ENCODE measurements at places on chromosomes 6 and 20.

DNA sequence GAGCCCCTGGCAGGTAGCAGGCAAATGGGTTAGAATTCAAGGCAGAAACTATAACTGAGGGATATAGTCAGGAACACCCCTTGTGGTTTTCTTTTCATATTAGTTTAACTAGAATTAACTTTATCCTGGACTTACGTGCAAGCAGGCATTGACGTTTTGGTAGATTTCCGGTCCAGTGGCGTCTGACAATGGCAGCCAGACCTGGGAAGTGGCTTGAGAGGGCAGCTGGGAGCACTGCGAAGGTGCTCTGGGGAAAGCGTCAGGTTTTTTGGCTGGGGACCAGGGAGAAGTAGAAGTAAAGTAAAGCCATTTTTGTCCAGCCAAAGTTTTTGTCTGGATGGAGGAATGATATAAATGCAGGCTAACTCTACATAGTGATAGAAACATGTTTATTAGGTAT lies 8.4 kb upstream of the ACSS1 start:
- no peak for DNase-seq

DNA sequence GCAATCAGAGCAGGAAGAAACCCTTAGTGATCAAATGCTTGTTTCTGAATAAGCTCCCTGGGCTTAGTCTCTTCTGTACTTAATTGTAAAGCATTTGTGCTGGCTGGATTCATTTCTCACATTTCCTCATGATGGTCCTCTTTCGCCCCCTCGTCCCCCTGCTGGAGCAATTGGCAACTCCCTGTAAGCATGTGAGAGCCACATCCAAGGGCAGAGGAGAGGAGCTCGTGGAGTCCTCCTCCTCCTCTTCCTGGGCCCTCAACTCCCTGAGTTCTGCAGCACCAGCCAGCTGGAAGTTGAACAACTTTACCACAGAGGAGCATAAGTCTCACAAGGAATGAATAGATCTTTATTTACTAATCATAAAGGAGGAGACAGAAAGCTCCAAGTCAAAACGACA lies 12.6 kb downstream of the ANKEF1 start:
- DNase-seq, result no peak

- DNase-seq, result no peak
Observed at GRCh38 chr20:15236812-15237211, 899.4 kb upstream of the FLRT3 start.

DNA sequence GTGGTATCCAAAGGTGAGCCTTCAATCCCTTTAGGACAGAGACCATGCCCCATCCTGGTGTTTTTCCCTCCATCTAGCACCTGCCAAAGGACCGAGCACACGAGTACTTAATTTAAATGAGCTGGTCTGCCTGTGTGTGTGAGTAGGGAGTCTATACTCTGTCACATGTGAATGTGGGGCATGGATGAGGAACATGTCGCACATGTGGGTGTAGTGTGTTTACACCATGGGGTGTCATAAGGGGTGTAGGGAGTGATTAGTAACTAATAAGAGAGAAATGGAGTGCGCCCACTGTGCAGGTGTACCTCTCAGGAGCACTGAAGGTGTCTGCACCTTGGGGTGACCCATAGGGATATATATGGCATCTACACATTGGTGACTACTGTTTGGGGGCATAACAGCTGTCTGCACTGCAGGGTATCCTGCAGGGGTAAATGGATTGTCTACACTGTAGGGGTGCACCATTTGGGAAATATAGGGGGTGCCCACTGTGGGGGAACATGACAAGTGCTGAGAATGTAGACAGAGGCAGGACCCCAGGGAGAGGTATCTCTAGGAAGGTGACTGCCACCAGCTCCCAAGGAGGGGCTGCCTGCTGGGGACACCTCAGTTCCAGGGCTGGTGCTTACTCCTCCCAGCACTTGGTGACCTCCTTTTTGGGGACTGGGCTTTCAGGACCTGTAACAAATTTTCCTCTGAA lies 53.5 kb downstream of the EBF4 start:
- DNase-seq, result no peak
